ENCODE measurements at places on chromosomes 3 and 15. TPM values are rescaled to one million over a fixed set of nuclear protein-coding genes. Genes with fewer than 3 reads are reported as not detected.

- no peaks in the 10 kb centered on the region for H3K36me3 ChIP-seq
- no peak overlapping the region for H3K4me3 ChIP-seq
- no peaks in the 10 kb centered on the region for H3K27me3 ChIP-seq
These were observed 45.8 kb downstream of the SCN5A start for GRCh38 chr3:38603731-38604131.

- no peaks in the 10 kb centered on the region for H3K4me1 ChIP-seq
- no peaks in the 10 kb centered on the region for H3K27me3 ChIP-seq
- H3K27ac ChIP-seq, result no peak overlapping the region
- H3K36me3 ChIP-seq, result no peaks in the 10 kb centered on the region
These were observed 8.1 kb downstream of the FBXO40 start for GRCh38 chr3:121601212-121601812.

DNA sequence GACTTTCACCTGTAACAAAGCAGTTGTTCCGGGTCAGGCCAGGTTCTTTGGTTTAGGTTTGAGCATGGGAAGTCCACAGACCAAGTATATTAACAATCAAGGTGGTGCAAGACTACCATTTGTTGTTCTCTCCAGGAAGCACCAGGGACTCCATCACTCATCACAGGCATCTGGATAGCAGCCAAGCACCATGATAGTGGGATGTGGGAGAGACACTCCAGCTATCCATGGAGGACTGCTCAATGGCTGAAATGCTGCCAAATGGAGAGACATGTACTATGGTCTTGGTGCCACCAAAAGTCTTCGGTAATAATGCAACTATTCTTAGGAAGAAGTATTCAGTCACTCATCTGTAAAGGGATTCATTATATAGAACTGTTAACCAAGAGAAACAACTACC, 143.0 kb downstream of the TNIK start:
- no peak overlapping the region for H3K27ac ChIP-seq
- no peak overlapping the region for H3K4me3 ChIP-seq
- no peaks in the 10 kb centered on the region for H3K36me3 ChIP-seq
- H3K4me1 ChIP-seq, result peaks cover 2% of the 10 kb centered on the region
- DNase-seq, result no peak
- H3K27me3 ChIP-seq, result no peaks in the 10 kb centered on the region

DNA sequence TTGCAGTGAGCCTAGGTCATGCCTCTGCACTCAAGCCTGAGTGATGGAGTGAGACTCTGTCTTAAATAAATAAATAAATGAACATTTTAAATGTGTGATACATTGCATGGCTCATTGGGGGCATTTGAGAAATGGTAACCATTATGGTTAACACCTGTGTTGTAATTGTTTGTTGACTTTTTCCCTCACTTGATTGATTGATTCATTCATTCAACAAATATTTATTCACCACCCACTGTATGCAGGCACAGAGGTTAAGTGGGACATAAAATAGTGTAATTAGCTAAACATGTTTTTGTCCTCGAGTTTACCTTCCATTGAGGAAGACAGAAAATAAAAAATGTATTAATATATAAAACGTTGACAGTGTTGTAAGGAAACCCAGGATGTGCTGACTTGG, 127.1 kb upstream of the ANKRD28 start:
- H3K4me3 ChIP-seq, result no peak overlapping the region
- no peaks in the 10 kb centered on the region for H3K36me3 ChIP-seq

- no peaks in the 10 kb centered on the region for H3K27me3 ChIP-seq
- H3K36me3 ChIP-seq, result peaks cover 21% of the 10 kb centered on the region
- H3K4me1 ChIP-seq, result peaks cover 71% of the 10 kb centered on the region
- peak overlapping the region; percentile 91 for H3K27ac ChIP-seq
- peak overlapping the region; percentile 46 for H3K4me3 ChIP-seq
- DNase-seq, result peak; percentile 52
These were observed 2.5 kb upstream of the HHLA2 start for GRCh38 chr3:108293858-108294257.

- no peak overlapping the region for H3K27ac ChIP-seq
- no peaks in the 10 kb centered on the region for H3K36me3 ChIP-seq
- H3K27me3 ChIP-seq, result no peaks in the 10 kb centered on the region
- no peaks in the 10 kb centered on the region for H3K4me1 ChIP-seq
- no peak overlapping the region for H3K4me3 ChIP-seq
These were observed 339.4 kb downstream of the CLSTN2 start for GRCh38 chr3:140274429-140274828.

GRCh38 chr3:66261355-66261754, 40.6 kb downstream of the SLC25A26 start:
- H3K36me3 ChIP-seq, result peaks cover 1% of the 10 kb centered on the region
- H3K27ac ChIP-seq, result no peak overlapping the region
- H3K4me3 ChIP-seq, result no peak overlapping the region
- H3K4me1 ChIP-seq, result peaks cover 2% of the 10 kb centered on the region
- H3K27me3 ChIP-seq, result no peaks in the 10 kb centered on the region

DNA sequence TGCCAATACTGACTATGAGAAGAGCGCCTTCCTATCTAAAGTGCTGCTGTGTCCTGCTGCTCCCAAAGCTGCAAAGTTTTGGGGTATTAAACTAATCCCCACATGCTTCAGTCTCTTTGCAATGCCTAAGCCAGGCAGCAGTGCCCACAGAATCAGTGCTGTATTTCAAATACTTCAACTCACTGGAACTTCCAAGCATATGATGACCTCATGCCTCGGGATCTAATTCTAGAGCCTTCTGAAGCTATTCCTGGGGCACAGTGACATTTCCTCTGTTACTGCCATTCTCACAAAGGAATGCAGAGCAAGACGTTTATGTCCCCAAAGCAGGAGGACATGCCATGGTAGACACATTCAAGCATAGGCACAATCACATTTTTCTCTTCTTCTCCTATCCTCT, 78.5 kb downstream of the CD200 start:
- peaks cover 9% of the 10 kb centered on the region for H3K4me1 ChIP-seq
- H3K36me3 ChIP-seq, result peaks cover 1% of the 10 kb centered on the region
- peaks cover 10% of the 10 kb centered on the region for H3K27me3 ChIP-seq
- H3K4me3 ChIP-seq, result no peak overlapping the region

BAHD1 gene
- 24.1 TPM for total RNA-seq

ZNF80 gene
- total RNA-seq, result 4.5 TPM

DNA sequence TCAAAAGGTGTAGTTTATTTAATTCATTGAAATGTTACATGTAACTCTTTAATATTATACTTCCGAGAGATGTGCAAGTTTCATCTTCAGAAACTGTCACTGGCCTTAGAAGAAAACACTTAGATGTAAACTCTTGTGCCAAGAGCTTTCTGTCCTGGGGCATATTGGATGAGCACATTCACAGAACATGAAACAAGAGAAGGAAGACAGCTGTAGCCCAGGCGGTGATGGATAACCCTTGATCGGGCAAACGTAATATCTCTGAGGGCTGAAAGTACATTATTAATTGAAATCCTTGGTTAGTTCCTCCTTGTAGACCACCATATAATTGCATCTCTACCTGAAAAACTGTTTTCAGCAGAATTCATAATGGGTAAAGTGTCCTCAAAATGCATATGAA, 67.4 kb downstream of the MECOM start:
- H3K4me3 ChIP-seq, result no peak overlapping the region
- H3K27me3 ChIP-seq, result peaks cover 6% of the 10 kb centered on the region
- H3K36me3 ChIP-seq, result no peaks in the 10 kb centered on the region
- no peak overlapping the region for H3K27ac ChIP-seq
- peaks cover 2% of the 10 kb centered on the region for H3K4me1 ChIP-seq

GRCh38 chr15:88049506-88049905, 207.0 kb downstream of the NTRK3 start:
- no peaks in the 10 kb centered on the region for H3K4me1 ChIP-seq
- no peak overlapping the region for H3K4me3 ChIP-seq
- H3K36me3 ChIP-seq, result no peaks in the 10 kb centered on the region
- H3K27me3 ChIP-seq, result no peaks in the 10 kb centered on the region
- no peak for DNase-seq
- H3K27ac ChIP-seq, result no peak overlapping the region

CLDND1 gene
- total RNA-seq, result 514 TPM
